Glomerular endothelial cell (primary cell): ENCODE measurements at places on chromosomes 1 and 21.

GRCh38 chr21:30839304-30839703, 9.7 kb upstream of the KRTAP7-1 start:
- DNase-seq, result no peak

- DNase-seq, result no peak
Observed at GRCh38 chr1:227317011-227317451, 1.3 kb downstream of the CDC42BPA start.

- DNase-seq, result no peak
Observed at GRCh38 chr1:180793451-180793850, 119.2 kb upstream of the KIAA1614 start.

DNA sequence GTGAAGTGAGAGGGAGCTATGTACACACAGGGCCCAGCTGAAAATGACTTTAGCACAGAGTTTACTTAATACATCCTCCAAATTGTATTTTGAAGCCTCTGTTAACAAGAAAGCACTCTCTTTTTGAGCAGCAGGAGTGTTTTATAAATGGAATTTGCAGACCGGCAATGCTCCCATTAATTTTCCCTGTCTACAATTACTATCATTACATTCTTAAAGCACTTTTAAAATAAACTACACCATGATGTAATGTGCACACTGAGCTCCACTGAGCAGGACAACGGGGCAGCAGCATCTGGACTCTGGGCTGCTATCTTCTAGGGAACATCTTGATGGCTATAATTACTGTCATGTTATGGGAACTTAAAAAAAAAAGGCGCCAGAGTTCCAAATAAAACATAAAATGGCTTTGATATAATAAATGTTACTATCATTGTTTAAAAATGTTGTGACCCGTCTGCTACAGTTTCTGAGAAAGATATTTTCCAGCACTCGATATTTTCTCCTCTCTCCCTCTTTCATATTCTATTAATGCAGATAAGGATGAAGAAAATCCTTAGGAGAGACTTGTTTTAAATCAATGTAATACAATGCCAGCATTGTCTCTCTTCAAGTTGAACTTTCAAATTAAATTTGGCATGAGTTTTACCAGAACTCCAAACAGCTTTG, 150.9 kb downstream of the HLX start:
- DNase-seq, result no peak

DNA sequence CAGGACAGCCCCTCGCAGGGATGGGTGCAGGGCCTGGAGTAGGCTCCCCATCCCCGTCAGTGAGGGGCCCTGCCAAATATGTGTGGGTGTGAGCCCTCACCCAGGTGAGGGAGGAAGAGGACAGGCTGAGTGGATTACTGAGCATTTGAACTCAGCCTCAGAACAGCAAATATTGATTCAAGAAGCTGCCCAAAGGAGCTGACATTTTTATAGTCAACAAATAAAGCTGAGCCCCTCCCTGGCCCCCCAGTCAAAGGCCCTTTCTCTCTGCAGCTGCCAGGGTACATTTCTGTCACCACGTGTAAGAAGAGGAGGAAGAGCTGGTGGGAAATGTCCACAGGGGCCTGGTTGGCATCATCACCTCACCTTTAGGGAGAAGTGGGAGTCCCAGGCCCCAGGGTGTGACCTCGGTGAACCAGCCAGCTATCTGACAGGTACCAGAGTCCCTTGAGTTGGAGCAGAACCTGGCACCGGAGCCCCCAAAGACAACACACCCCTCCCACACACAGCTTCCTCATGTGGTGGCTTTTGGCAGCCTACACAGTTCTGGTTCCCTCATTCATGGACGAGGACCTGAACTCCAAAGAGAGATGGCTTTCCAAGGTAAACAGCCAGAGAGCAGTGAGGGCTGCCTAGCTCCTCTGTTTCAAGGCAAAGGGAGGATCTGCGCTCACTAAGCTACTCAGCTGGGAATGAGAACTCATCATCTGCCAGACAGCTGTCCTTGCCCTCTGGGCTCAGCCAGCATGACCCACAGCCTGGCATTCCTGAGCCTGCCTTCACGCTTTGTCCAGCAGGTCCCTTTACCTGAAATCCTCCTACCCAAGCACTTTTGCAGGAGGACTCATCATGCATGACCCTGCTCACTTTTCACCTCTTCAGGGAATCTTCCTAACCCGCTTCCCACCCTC, 43.0 kb upstream of the TENT5C start:
- DNase-seq, result no peak

GRCh38 chr21:45010096-45010495, 64.3 kb upstream of the ADARB1 start:
- no peak for DNase-seq

- DNase-seq, result no peak
Observed at GRCh38 chr1:29893806-29894205, 657.5 kb downstream of the PTPRU start.

GRCh38 chr1:174080819-174081218, 58.7 kb upstream of the RC3H1 start:
- DNase-seq, result no peak

DNA sequence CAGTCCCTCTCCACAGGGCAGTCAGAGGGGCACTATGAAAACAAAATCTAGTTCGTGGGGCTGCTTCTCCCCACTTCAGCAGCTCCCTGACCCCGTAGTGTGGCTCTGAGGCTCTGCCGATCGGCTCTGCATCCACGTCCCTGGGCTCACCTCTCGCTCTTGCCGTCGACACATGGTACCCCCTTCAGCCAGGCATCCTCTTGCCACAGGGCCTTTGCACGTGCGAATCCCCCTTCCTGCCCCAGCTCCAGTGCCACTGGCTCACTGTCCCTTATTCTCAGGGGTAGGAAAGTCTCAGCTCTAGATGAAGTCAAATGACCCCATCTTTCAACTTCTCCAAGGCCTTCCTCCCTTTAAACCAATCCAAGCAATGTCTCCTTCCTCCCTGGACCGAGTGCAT, 72.7 kb downstream of the KLHDC7A start:
- DNase-seq, result no peak

DNA sequence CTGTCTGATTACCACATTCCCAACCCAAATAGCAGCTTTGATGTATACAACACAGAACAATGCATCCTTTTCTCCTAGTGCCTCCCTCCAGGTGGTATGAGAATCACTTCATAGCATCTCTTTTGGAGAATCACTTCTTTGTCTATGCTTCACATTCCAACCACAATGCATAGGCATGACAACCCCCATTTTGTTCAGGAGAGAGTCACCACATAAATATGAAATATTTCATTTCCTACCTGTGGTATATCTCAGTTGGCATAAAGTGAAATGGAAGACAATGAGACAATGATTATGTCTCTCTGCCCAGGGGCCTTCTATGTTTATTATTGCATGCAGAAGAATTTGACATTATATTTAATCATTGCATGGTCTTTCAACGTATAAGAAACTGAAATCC, 112.2 kb downstream of the BRINP2 start:
- DNase-seq, result no peak

DNA sequence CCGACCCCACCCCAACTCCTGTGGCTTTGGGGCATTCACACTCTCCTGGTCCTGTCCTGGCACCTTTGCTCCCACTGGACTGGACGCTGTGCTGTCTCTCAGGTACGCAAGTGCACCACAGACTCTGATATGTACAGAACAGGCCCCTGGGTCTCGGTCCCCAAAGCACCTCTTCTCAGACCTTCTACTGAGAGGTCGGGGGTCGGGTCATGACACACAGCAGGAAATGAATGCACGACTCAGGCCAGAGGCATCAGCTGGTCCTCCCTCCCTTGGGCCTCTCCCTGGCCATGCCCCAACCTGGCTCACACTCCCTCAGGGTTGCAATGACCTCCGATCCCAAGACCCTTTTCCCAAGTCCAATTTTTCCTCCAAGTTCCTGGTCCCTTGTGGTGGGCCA, 1.8 kb upstream of the KRTAP10-12 start:
- DNase-seq, result no peak
